ENCODE measurements at places on chromosomes 1 and 21.

DNA sequence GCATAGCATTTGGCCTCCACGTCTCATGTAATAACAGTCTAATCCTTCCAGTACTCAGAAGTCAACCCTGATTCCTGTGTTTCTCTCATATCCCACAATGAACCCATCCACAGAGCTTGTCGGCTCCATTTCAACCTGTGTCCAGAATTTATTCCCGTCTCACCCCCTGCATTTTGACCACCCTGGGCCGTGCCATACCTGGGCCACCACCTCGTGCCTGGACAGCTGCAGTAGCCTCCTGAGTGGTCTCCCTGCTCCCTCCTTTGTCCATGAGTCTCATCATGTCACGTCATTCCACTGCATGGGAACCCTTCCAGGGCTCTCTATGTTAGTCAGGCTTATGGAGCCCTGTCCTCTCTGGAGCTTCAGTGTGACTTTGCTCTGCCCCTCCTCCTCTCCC lies 670.6 kb downstream of the PTPRU start:
- DNase-seq: no peak

DNA sequence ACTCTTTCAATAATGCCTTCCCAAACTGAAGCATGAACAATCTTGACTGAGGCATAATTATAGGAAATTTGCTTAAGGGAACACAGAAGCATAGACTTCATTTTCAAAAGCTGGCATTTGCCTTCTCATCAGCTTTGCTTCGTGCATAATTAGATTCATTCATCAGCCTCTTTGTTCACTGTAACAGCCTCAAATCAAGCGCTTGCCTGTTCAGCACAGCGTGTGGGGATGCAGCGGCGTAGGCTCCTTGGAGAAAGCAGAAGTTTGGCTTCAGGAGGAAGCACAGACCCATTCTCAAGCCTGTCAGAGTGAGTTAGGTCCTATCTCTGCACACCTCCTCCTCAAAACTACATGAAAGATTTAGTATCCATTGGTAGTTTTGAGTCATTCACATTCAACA lies 246.4 kb upstream of the MAP1LC3C start:
- no peak for DNase-seq

- no peak for DNase-seq
These were observed 100.3 kb downstream of the ARHGEF10L start for GRCh38 chr1:17639703-17640340.

DNA sequence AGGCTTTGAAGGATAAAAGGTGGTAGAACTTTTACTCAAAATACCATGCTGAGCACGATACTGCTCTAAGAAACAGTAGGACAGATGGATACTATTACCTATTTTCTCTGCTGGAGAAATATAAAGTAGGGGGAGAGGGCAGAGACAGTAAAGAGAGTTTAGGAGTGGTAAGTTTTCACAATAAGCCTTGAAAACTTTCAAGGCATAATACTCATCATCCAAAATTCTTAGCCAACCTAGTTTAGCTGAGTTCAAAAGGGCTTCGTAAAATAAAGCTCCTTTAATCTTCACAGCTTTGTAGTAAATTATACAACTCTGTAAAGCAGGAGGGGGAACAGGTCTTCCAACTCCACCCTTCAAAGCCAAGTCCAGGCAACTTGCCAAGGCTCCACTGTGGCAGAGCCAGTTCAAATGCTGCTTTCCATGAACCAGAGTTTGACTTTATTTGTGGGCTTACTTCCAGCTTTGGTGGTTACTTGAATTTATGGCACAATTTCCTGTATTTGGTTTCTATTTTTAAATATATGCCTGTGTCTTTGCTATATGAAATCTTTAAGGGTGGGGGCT lies 15.5 kb downstream of the TEX38 start:
- DNase-seq: no peak

- DNase-seq: no peak
These were observed 2.2 kb downstream of the PAQR6 start for GRCh38 chr1:156245451-156246232.

GRCh38 chr1:156922986-156923669 lies 2.7 kb downstream of the LRRC71 start:
- no peak for DNase-seq
